ENCODE measurements at places on chromosomes 5 and 9.

DNA sequence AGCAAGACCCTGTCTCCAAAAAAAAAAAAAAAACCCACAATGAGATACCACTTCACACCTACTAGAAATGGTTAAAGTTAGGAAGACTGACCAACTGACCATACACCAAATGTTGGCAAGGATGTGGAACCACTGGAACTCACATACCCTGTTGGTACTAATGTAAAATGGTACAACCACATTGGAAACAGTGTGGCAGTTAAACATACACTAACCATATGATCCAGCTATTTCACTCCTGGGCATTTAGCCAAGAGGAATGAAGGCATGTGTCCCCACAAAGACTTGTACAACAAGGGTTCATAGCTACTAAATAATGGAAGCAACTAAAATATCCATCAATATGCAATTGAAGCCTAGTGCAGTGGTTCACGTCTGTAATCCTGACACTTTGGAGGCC, 21.3 kb downstream of the NAIF1 start:
- DNase-seq: no peak

DNA sequence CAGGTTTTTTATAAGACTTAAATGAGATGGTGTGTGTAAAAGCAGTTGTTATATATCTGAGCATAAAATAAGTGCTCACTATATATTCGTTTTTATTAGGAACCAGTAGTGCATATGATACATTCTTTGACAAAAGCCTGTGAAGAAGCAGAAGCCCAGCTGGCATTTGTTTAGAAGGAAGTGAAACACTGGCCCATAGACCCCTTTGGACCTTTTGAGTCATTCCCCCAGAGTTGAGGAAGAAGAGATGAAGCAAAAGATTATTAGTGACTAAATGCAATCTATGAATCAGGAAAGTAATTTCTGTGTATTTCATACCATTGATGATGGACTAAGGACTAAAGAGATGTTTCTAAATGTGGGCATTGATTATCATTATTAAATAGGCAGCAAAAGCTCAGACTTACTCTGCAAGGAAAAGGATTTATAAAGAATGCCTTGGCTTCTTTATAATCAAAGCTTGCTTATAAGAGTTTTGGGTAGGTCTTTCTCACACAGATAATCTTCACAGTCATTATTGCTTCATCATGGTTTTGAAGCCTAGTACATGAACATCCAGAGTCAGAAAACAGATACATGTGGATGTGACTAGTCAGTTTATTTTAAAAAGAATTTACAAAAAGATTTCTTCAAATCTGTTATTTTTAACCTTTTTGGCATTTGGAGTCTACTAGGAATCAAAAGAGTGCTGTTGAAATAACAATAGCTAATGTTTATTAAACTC, 16.9 kb upstream of the FER start:
- DNase-seq: peak; percentile 33

DNA sequence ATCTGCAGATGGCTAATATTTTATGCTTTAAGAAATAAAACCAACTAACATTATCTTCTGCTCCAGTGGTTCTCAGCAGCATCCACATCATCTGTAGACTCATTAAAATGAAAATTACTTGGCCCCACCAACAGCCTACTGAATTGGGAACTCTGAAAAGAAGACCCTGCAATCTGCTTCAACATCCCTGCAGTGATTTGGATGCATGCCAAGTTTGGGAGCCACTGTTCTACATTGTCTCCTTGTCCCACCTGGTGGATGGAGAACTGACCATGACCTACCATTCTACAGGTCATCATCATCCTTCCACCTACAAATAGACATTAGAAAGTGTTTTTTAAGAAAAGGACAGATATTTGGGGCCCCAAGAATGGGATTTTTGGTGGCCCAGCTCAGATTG, 71.1 kb downstream of the ACER2 start:
- DNase-seq: no peak

DNA sequence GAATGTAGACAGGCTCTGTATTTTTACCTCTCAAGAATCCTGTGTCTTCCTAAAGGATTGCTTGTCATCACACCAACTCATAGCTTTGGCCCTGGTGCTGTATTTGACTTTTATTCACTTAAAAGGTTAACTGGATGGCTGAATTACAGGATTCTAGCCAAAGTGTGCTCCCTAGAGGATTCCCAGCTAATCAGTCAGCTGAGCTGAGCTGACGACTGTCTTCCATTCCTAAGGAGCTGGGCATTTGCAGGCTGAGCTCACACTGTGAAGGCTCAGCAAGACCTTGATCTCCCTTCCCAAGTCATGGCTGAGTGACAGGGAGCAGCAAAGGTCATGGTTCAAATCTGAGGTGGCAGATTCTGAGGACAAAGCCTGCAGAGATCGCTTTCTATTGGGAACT, 59.0 kb upstream of the PALM2AKAP2 start:
- DNase-seq: no peak

DNA sequence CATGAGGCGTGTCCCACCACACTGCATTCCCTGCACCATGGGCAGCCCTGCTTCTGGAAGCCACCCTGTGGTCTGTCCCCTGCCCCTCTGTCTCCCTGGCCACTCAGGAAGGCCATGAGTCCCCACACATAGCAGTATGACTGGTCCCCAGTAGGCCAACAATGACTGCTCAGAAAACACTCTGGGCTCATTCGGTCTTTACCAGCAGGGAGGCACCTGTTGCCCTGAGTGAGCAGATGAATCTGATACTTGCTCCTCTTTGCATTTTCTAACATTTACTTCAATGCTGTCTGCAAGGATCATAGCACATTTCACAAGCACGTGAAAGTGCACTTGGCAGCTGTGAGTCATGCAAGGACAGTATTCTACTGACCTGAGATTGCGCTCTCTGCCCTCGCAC, 365.4 kb upstream of the IRX1 start:
- DNase-seq: no peak

DNA sequence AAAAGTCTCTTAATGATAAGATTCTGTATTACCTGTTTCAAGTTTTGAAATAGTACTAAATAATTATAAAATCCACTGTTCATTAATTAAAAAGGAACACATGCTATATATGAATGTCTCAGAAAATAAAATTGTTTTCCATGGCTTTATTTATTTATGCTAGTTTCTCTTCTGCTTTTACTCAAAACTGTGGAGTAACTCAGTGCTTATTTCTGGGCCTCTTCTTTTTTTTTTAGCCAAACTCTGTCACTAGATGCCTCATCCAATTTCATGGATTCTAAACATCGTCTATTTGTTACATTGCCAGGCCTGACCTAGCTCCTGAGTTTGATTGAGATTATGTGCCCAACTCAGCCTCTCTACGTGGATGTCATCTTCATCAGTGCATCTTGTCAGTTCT, 1509.7 kb downstream of the MAT2B start:
- DNase-seq: no peak

- no peak for DNase-seq
Observed at GRCh38 chr9:35611230-35611797, 6.3 kb downstream of the TESK1 start.

- no peak for DNase-seq
Observed at GRCh38 chr5:34524123-34524522, 132.0 kb upstream of the RAI14 start.

GRCh38 chr9:122053567-122054350, 39.3 kb downstream of the TTLL11 start:
- DNase-seq: no peak

DNA sequence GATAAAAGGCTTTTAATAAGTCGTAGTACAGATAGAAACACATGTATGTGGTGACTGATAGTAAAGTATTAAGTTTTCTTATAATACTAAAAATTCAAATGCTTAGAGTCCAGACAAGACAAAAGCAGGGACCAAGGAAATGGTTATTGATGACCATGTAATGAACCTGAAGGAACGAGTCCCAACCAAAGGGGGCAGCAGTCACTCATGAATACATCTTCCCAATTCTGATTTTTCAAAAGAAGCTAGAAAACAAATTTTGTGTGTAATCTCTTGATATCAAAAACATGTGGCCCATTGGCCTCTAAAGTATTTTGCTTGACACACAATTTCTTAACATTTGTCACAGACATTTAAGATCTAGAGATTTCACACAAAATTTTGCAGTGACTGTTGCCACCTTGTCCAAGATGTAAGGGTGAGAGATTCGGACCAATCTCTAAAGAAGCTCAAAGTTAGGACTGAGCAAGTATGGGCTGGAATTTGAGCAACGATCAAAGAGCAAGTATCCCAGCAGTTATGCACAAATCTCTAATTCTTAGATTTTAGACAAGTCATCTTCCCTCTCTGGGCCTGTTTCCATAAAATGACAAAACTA, 66.8 kb downstream of the ARL15 start:
- DNase-seq: no peak

- DNase-seq: no peak
Observed at GRCh38 chr5:137498301-137498735, 808 bp downstream of the SPOCK1 start.

DNA sequence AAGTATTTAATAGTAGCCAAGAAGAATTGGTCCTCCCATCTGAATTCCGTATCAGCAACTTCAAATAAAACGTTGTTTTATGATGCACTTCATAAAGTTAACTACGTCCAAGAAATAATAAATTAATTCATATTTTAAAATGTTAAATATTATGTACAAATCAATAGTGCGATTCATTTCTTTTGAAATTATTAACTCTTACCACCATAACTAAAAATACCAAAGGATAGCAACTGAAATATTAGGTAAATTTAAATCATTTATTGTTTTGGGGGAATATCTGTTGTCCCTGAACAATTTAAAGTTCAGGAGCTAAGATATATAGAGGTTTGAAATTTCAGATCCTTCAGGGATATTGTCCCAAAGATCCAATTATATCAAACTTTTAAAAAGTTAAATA, at the start of gene OR2K2:
Gene OR2K2 (minus strand): TSS at position 101 of the 400 bp plus-strand sequence. CDS start 1,791 bp downstream, outside the sequence.
- DNase-seq: no peak

- DNase-seq: no peak
Observed at GRCh38 chr9:37002413-37003217, 31.5 kb downstream of the PAX5 start.

GRCh38 chr5:131224387-131225201, 39.3 kb upstream of the CDC42SE2 start:
- DNase-seq: peak; percentile 19

- no peak for DNase-seq
Observed at GRCh38 chr5:61638476-61638875, 306.4 kb downstream of the ZSWIM6 start.

- no peak for DNase-seq
Observed at GRCh38 chr5:55982957-55983381, 11.8 kb downstream of the IL6ST start.

Data from GM19239 (cell line).